ENCODE measurements at places on chromosomes 6 and 20. TPM values are rescaled to one million over a fixed set of nuclear protein-coding genes. Genes with fewer than 3 reads are reported as not detected.

GRCh38 chr6:99362678-99363268 is 13.3 kb upstream of the FAXC start:
- peaks cover 3% of the 10 kb centered on the region for H3K4me1 ChIP-seq
- no peaks in the 10 kb centered on the region for H3K36me3 ChIP-seq
- no peak overlapping the region for H3K4me3 ChIP-seq
- DNase-seq, result no peak
- no peak overlapping the region for H3K27ac ChIP-seq

DNA sequence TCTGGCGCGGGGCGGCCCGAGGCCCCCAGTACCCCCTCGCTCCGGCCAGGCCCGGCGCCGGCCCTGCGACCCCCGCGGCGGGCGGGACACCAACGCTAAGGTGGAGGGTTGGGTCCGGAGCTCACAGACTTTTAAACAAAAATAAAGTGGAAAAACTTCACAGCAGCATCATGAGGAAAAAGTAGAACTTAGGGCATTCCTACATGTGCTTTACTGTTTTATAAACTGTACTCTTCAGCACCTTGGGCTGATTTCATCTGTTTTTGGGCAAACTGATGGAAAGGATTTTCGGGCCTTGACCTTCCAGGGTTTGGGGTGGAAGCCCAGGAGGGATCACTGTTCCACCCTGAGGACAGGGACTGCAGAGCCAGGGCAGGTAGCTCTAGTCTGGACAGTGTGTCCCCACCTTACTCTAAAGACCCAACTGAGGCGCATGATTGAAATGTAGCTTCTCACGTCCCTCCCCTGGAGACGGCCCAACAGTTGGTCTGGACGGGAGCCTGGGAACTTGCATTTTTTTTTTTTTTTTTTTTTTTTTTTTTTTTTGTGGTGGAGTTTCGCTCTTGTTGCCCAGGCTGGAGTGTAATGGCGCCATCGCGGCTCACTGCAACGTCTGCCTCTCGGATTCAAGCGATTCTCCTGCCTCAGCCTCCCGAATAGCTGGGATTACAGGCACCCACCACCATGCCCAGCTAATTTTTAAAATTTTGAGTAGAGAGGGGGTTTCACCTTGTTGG is 740 bp downstream of the NELFCD start:
- H3K27ac ChIP-seq, result peak overlapping the region; percentile 85
- H3K27me3 ChIP-seq, result no peaks in the 10 kb centered on the region
- peaks cover 13% of the 10 kb centered on the region for H3K36me3 ChIP-seq
- no peak for DNase-seq
- H3K4me3 ChIP-seq, result peak overlapping the region; percentile 91

GRCh38 chr6:15871276-15871675 is 208.4 kb upstream of the DTNBP1 start:
- H3K27me3 ChIP-seq, result peaks cover 7% of the 10 kb centered on the region
- no peak overlapping the region for H3K27ac ChIP-seq
- no peak for DNase-seq
- no peak overlapping the region for H3K4me3 ChIP-seq
- H3K4me1 ChIP-seq, result no peaks in the 10 kb centered on the region

DNA sequence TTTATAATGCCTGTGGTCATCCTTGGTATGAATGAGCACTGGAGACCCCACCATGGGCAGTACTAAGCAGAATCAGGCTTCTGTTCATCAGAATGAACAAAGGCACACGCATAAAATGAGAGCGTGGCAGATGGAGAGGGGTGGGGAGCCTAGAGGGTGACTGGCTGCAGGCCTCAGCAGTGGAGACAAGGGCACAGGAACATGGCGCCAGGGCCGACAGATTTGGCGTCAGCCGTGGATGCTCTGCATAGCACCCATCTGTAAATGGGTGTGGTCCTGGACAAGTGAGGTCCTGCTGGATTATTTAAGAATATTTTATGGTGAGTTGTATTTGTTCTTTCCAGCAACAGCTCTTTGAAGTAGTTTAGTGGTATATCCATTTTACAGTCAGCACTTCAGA is 33.1 kb downstream of the E2F3 start:
- peaks cover 54% of the 10 kb centered on the region for H3K36me3 ChIP-seq
- no peak for DNase-seq

DNA sequence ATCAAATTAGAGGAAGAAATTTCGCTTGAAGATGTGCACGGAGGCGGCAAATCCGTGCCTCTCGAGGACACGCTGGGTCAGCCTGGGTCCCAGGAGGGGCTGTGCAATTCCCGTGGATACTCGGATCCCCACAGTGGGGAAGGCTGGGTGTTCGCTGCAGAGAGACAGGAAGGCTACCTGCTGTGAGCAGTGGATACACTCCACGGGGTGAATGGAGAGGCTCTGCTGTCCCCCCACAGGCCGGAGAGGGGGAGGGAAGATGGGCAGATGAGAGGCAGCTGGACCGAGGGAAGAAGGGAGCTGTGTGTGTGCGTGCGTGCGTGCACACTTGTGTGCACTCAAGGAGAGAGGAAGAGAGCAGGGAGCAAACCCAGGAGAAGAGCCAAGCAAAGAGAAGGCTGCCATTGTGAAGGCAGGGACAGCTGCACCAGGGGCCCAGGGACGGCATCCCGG is 57.3 kb downstream of the SULF2 start:
- no peaks in the 10 kb centered on the region for H3K27me3 ChIP-seq
- peaks cover 22% of the 10 kb centered on the region for H3K4me1 ChIP-seq
- DNase-seq, result no peak
- H3K27ac ChIP-seq, result peak overlapping the region; percentile 86
- H3K4me3 ChIP-seq, result peak overlapping the region; percentile 66

- no peak overlapping the region for H3K4me3 ChIP-seq
- no peaks in the 10 kb centered on the region for H3K36me3 ChIP-seq
- no peak for DNase-seq
Observed at GRCh38 chr6:18293076-18293904, 29.0 kb upstream of the DEK start.

- peak overlapping the region; percentile 14 for H3K27ac ChIP-seq
- peaks cover 21% of the 10 kb centered on the region for H3K36me3 ChIP-seq
- peaks cover 39% of the 10 kb centered on the region for H3K4me1 ChIP-seq
- H3K4me3 ChIP-seq, result peak overlapping the region; percentile 38
- no peak for DNase-seq
Observed at GRCh38 chr6:118864341-118865099, 29.4 kb upstream of the ASF1A start.

DNA sequence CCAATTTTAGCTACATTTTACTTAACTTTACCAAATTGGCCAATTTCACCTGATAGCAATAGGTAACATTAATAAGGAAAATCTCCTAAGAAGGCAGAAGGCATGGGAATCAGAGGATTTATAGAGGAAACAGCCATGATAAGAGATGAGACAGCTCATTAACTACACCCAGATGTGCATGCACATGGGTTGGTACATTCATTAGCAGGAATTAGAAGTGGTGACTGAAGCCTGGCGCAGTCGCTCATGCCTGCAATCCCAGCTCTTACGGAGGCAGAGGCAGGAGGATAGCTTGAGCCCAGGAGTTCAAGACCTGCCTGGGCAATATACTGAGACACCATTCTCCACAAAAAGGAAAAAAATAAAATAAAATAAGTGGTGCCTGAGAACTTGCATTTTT is 173.5 kb downstream of the COL9A1 start:
- no peaks in the 10 kb centered on the region for H3K4me1 ChIP-seq
- no peaks in the 10 kb centered on the region for H3K36me3 ChIP-seq
- H3K27me3 ChIP-seq, result peaks cover 8% of the 10 kb centered on the region
- no peak overlapping the region for H3K27ac ChIP-seq

The CASS4 gene
- total RNA-seq, result 5.2 TPM

The CNR1 gene
- total RNA-seq, result not detected

The FAM217A gene
- not detected for total RNA-seq
